ENCODE measurements at places on chromosomes 4 and X.
A peak's percentile ranks its signal among the peaks of the same experiment; 100 is the strongest.

DNA sequence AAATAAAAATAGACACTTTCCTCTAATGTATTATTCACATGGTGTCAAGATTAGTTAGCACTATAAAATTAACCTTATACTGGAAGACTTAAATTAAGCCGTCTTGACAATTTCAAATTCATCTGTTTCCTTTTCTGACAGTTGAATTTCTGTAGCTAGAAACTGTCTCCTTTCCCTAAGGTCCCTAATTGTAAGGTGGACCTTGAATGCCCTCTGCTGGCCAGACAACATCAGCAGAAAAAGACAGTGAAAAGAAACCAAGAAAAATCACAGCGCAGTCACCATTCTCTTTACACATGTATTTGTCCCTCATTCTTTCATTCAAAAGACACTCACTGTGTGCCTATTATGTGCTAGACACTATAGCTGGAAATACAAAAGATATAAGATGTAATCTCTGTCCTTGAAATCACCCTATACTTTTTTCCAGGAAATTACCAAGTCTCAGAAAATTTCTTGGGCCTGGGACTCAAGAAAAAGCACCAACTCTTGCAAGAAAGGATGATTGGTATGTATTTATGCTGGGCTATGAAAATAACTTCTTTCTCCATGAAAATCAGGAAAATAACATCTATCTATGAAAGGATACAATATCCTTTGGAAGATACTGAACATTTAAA is 32.7 kb upstream of the AMBN start:
- peak; percentile 75 for DNase-seq

- peak; percentile 87 for DNase-seq
Measured at GRCh38 chrX:149470955-149471354, 34.2 kb downstream of the IDS start.

GRCh38 chrX:40471965-40472648 is 108.7 kb upstream of the ATP6AP2 start:
- DNase-seq, result peak; percentile 68

GRCh38 chr4:155073852-155074251 is 134.6 kb upstream of the NPY2R start:
- DNase-seq, result no peak

GRCh38 chrX:95716841-95717240 is 967.8 kb upstream of the DIAPH2 start:
- DNase-seq, result no peak

- DNase-seq, result no peak
Measured at GRCh38 chr4:159977907-159978617, 875.2 kb downstream of the RAPGEF2 start.

DNA sequence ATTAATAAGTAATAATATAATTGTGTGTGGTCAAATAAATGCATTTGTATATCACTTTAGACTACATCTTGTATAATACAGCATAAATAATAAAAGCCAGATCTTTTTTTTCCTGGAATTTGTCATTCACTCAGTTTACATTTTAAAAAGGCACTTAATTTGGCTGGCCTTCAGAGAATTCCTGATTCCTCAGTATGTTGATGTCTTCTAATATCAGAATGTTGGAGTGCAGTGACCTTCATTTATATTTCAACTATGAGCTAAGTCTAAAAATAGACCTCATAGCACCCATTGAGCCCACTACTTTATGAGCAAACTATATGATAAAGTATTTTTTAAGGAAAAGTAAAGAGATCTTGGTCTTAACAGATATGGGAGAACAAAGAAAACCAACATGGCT is 27.8 kb downstream of the ZNF330 start:
- DNase-seq, result no peak

DNA sequence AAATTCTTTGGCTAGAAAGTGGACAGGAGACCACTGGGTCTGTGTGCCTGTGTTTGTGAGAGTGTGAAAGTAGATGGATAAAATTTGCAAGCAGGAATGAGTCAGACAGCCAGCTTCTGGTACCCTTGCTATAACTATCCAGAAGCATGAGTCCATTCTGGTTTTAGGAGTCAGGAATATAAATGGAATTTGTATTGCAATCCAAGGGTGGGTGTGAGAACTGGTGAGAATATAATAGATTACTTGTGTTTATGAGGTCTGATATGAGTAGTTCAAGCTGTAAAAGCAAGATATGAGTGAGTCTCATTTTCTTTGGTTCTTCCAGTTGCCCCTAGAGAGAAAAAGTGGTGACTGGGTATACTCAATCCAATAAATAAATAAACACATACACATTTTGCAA is 212.7 kb upstream of the TAPT1 start:
- DNase-seq, result no peak

DNA sequence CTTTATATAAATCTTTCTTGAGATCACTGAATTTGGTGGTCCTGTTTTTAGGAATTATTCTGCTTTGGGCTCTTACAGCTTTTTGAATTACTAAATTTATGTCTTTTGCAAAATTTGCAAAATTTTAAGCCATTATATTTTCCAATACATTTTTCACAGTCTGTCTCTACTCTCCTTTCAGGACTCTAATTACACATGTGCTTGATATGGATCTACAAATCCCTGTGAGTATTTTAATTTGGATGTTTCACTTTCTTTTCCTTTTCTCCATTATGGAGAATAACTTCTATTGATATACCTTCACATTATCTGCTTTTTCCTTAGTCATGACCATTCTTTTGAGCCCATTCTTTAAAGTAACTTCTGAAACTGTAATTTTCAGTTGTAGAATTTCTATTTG is 315.4 kb downstream of the DCAF12L2 start:
- DNase-seq, result no peak

DNA sequence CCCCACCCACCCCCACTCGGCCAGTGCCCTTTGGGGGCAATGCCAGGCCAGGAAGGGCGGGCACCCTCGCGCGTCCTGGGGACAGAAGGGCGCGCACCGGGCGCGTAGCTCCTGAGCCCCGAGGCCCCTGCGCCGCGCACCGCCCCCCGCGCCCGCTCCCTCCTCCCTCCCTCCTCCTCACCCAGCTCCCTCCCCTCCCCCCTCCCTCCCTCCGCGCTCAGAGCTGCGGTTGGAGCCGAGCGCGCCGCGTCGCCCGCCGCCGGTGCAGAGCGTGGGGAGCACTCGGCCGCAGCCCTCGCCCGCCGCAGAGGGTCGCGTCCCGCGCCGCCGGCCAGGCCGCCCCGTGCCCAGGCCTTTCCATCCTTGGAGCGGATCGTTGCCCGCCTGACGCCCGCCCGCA is at the start of gene ATP2B3:
Gene ATP2B3 (plus strand): TSS at position 220 of the 400 bp plus-strand sequence. CDS start 18,606 bp downstream, outside the sequence.
- no peak for DNase-seq

GRCh38 chr4:97589481-97590196 is 553.6 kb downstream of the STPG2 start:
- no peak for DNase-seq

GRCh38 chrX:119399772-119400101 is 601 bp downstream of the SLC25A43 start:
- DNase-seq, result no peak

GRCh38 chrX:104695593-104695992 is 129.6 kb downstream of the IL1RAPL2 start:
- no peak for DNase-seq

- DNase-seq, result no peak
Measured at GRCh38 chr4:2352729-2353221, 65.7 kb downstream of the ZFYVE28 start.

- DNase-seq, result no peak
Measured at GRCh38 chrX:26328608-26329319, 112.8 kb downstream of the MAGEB5 start.

- DNase-seq, result no peak
Measured at GRCh38 chr4:20253735-20254409, 2.2 kb downstream of the SLIT2 start.

GRCh38 chr4:27304751-27305150 is 444.1 kb downstream of the STIM2 start:
- DNase-seq, result no peak

GRCh38 chr4:1582227-1582626 is 101.9 kb downstream of the FAM53A start:
- no peak for DNase-seq

DNA sequence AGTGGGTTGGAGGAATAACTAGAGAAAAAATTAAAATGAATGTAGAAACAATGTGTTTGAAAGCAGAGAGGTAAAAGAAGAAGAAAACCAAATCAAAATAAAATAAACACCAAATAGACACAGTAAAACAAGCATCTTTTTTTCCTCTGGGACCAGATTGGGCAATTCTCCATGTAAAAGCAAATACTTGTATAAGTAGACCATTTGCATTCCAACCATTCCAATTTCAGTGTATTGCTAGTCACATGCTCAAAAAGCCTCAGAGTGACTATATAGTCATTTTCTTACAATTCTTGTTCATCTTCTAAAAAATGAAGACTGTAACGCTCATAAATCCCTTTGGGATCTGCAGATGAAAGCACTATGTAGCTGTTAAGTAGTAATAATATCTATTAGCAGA is 969.5 kb downstream of the PCDH18 start:
- DNase-seq, result no peak

DNA sequence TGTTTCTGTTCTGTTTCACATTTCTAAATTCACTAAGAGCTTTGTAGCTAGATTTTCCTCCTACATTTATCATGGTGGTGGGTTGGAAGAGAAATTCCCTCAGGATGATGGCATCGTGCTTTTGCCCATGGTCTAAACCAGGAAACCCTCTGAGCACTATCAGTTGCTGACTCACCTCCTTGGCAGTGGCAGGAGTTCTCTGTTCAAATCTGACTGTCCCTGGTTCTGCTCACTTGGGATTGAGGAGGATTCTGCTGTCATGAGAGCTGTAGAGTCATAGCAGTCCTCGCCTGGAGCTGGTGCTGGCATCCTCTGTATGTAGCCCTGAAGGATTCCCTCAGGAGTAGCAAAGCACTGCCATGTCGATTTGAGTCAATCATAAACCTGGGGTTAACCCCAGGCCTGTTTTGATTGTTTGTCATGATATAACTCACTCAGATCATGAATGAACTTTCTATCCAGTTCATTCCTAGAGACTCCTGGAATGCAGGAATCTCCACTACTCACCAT is 9.4 kb downstream of the TEX13A start:
- DNase-seq, result no peak

- peak; percentile 61 for DNase-seq
Measured at GRCh38 chrX:39133971-39134370, 332.7 kb downstream of the MID1IP1 start.

DNA sequence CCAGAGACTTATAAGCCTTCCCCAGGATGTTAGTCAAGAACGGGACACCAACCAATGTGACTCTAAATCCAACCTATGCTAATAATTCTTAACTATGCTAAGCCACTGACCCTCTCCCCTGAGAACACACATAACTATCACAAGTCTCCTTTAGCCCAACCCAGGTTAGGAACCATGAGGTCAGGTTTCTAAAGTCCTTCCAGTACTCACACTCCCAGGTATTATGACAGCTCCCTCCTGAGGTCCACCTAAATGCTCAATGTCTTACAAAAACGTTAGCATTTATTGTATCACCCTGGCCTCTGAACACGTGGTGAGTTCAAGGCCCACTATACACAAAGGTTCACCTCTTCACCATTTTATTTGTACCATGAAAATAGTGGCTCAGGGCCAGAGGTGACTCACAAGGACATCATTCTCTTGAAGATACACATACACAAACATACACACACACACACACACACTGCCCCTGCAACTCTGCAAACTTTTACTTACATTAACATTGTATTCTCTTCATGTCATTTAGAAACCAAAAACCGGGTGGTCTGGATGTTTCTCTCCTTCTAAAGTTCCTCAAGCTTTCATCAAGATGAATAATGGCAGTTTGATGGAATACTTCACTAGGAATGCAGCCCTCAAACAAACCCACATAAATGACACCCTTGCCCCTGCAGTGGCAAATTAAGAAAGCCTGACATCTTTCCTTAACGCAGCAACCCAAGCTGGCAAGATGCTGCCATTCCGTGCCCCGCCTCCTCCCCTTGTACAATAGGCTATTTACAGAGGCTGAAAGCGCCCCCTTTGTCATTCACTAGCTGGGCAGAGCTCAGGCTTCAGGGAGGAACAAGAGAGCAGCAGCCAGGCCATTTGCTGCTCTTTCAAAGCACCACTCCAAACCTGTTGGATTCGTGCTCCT is 17.7 kb downstream of the ACSL1 start:
- no peak for DNase-seq

DNA sequence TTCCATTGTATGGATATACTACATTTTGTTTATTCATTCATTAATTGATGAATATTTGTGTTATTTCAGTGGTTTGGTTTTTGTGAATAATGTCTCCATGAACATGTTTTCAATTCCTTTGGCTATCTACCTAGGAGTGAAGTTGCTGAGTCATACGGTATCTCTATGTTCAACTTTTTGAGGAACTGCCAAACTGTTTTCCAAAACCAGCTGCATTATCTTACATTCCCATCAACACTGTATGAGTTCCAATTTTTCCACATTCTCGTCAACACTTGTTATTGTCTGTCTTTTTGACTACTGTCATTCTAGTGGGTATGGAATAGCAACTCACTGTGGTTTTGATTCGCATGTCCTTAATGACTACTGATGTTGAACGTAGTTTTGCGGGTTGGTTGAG is 388.6 kb upstream of the MAGEB2 start:
- no peak for DNase-seq

- no peak for DNase-seq
Measured at GRCh38 chr4:134905061-134905460, 703.5 kb upstream of the PABPC4L start.

- DNase-seq, result peak; percentile 72
Measured at GRCh38 chr4:6769233-6769988, 13.1 kb upstream of the KIAA0232 start.

DNA sequence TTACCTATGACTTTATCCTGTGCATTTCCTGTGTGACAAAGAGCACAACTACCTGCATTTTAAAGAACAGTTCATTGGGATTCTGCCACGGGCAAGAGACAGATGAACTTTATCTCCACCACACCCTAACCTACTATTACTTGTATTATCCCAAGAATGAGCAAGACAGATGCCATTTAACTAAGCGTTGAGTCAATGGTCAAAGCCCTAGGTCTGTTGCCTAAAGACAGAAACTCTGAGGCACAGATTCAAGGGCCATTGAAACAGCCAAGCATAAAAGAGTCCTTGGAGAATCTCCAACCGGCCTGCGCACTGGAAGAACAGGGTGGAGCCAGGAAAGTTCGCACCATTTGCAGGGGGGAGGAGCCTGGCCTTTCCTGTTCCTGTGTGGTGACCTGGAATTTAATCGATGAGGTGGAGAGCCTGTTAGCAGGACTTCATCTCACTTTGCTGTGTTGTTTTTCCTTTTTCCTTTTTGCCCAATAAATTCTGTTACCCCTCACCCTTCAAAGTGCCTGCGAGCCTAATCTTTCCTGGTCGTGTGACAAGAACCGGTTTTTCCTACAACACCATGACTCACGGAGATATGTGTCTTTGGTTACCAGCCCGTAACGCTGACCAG is 146.4 kb upstream of the DIAPH2 start:
- DNase-seq, result no peak

GRCh38 chr4:3122081-3122563 is 47.6 kb downstream of the HTT start:
- DNase-seq, result no peak

GRCh38 chr4:61511716-61512488 is 311.8 kb downstream of the ADGRL3 start:
- DNase-seq, result no peak

DNA sequence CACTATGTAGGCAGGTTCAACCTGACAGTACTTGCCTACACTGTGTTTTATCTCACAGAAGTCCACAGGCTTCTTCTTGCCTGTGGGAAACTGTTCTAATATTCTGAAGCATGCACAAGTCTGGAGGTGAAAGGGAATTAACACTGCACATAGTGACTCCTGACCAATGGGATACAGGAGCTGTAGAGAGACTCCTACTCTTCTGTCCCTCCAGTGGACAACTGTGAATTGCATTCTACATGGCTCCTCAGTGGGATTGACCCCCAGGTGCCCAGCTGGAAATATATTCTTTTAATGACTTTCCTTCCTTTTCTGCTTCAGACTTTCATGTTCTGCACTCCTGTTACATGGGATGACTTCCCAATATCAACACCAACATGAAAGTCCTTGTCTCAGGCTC is 8.2 kb upstream of the YIPF6 start:
- no peak for DNase-seq

Measured in activated CD4-positive, alpha-beta T cell treated with anti-CD3 and anti-CD28 coated beads, Interleukin-2, amount 10 ng/mL, durations not matched to agents 24 days and 14 days (primary cell).